H9 (cell line): ENCODE measurements at places on chromosomes 16 and 17. TPM values are rescaled to one million over a fixed set of nuclear protein-coding genes. Genes with fewer than 3 reads are reported as not detected.

GRCh38 chr17:43140396-43141332, 15.5 kb upstream of the BRCA1 start:
- H3K4me1 ChIP-seq, result no peaks in the 10 kb centered on the region; the same call in 1 of the 2 replicates
- no peaks in the 10 kb centered on the region for H3K27me3 ChIP-seq
- H3K4me3 ChIP-seq, result no peak overlapping the region
- no peak for DNase-seq
- no peak overlapping the region for H3K27ac ChIP-seq

GRCh38 chr16:60432472-60432871, 1603.8 kb downstream of the CDH8 start:
- H3K36me3 ChIP-seq, result no peaks in the 10 kb centered on the region
- no peak overlapping the region for H3K27ac ChIP-seq
- no peaks in the 10 kb centered on the region for H3K4me1 ChIP-seq
- H3K27me3 ChIP-seq, result no peaks in the 10 kb centered on the region
- H3K4me3 ChIP-seq, result no peak overlapping the region

DNA sequence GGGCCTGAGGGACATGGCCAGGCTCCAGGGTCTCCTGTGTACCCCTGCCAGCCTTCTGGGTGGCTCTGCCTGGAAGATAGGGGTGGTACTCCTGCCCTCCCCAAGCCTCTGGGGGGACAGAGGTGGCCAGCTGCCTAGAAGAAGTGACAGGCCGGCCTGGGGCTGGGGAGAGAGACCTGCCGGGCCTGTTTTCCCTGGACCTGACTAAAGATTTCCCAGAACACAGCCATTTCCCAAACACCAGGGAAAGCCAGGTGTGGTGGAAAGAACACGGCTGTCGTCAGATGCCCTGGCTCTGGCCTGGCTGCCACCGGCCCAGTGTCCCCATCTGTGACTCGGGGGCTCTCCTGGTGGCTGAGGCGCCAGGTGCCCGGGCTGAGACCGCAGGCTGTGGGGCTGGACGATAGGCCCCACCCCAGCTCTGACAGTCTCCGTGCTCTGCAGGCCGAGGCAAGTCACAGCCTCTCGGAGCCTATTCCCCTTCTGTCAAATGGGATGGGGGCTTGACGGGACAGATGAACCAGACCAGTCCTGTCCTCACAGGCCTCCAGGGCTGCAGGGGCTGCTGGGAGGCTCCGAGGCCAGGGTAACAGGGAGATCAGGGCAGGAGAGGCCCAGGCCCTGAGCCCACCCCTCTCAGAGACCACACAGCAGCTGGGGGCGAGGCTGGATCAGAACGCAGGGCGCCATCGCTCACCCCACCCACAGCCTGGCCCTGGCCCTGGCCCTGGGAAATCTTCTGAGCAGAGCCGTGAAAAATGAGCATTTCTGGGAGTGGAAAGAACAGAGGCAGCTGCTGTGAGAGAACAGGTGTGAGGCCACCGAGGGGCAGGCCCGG, 33.1 kb downstream of the CTU2 start:
- H3K4me3 ChIP-seq, result no peak overlapping the region
- H3K36me3 ChIP-seq, result no peaks in the 10 kb centered on the region
- DNase-seq, result no peak
- no peak overlapping the region for H3K27ac ChIP-seq
- no peaks in the 10 kb centered on the region for H3K27me3 ChIP-seq

- H3K4me3 ChIP-seq, result no peak overlapping the region
- H3K27me3 ChIP-seq, result no peaks in the 10 kb centered on the region
- H3K36me3 ChIP-seq, result no peaks in the 10 kb centered on the region
- DNase-seq, result no peak
- H3K4me1 ChIP-seq, result no peaks in the 10 kb centered on the region
Observed at GRCh38 chr16:86095906-86096485, 197.0 kb downstream of the IRF8 start.

- no peak overlapping the region for H3K27ac ChIP-seq
- no peaks in the 10 kb centered on the region for H3K4me1 ChIP-seq
- no peaks in the 10 kb centered on the region for H3K27me3 ChIP-seq
Observed at GRCh38 chr17:65799869-65800268, 238.4 kb upstream of the AXIN2 start.

DNA sequence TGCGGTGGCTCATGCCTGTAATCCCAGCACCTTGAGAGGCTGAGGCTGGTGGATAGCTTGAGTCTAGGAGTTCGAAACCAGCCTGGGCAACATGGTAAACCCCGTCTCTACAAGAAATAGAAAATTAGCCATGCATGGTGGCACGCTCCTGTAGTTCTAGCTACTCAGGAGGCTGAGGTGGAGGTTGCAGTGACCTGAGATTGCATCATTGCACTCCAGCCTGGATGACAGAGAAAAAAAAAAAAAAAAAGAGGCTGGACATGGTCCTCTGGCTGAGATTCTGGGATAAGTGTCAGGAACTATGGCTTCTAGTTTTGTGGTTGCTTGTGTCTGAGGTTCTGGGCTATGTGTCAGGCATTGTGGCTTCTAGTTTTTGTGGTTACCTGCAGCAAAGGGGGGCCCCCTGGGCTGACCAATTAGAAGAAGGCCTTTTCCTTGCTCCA, 7.0 kb downstream of the KSR1 start:
- no peak overlapping the region for H3K27ac ChIP-seq
- H3K36me3 ChIP-seq, result no peaks in the 10 kb centered on the region
- no peaks in the 10 kb centered on the region; the same call in 1 of the 2 replicates for H3K27me3 ChIP-seq
- H3K4me1 ChIP-seq, result peaks cover 12% of the 10 kb centered on the region; the same call in 1 of the 2 replicates
- H3K4me3 ChIP-seq, result no peak overlapping the region
- no peak for DNase-seq

The USP43 gene
- 5.2 and 5.5 TPM in 2 replicates for total RNA-seq

The INCA1 gene
- total RNA-seq, result 1.3 and 1.5 TPM in 2 replicates

The GALK1 gene
- total RNA-seq, result 36.7 and 38.4 TPM in 2 replicates

The SLC12A3 gene
- total RNA-seq, result not detected in 2 replicates

The TMUB2 gene
- total RNA-seq, result 20.6 and 22.9 TPM in 2 replicates

The CLEC19A gene
- total RNA-seq, result 0.20 TPM in 1 of 2 replicates, not detected in the other
